ENCODE measurements at places on chromosomes 16 and 17.

GRCh38 chr16:81429045-81429521, 15.5 kb upstream of the CMIP start:
- DNase-seq, result peak; percentile 38

- no peak for DNase-seq
Measured at GRCh38 chr17:14919094-14919493, 346.0 kb downstream of the PMP22 start.

- DNase-seq, result no peak
Measured at GRCh38 chr17:72416054-72416675, 295.3 kb downstream of the SOX9 start.

GRCh38 chr16:15907863-15908478, 19.6 kb upstream of the CEP20 start:
- DNase-seq, result peak; percentile 23

- DNase-seq, result no peak
Measured at GRCh38 chr17:30318155-30318554, 15.7 kb downstream of the TMIGD1 start.

DNA sequence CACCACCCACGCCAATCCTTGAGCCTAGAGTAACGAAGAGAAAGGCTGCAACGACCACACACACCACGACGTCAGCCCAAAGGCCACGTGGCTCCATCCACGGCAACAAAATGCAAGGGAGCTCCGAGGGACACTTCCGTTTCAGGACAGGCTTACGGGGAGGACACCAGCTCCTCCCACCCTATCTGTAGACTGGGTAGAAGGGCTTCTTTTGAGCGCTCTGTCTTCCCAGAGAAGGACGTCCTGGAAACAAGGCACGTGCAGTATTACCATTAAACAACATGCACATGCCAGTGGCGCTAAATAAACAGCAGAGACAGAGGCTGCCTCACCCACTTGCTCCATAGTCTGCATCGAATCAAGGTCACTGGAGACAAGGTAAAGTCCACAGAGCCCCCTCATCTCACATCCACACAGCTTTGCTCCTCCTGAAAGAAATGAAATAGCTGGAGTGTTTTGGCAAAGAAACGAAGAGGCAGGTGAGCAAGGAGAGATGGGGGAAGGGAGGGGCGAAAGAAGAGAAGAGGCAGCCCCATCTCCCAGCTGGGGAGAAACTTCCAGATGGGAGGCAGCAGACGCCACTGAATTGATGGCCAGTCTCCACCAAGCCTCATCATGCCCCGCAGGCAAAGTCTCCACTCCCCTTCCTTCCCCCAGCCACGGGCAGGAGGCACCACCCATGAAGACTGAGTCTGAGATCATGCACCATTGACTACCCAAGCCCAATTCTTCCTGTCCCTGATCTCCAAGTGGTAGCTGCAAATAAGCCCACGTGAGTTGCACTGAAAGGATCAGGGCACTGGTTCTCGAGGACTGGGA, 24.0 kb downstream of the ZFHX3 start:
- DNase-seq, result no peak

DNA sequence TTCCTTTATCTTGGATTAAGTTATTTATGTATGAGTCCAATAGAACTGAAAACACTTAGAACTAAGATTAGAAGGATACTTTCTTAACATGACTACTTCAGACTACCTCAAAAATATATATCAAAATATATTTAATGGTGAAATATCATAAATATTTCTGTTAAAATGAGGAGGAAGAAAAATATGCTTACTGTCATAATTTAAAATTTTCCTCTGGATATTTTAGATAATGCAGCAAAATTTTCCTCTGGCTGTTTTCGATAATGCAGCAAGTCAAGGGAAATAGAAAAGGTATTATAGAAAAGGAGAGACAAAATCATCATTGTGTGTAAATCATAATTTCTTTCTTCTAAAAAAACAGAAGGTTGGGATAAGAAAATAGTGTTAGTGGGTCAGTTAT, 263.3 kb downstream of the HS3ST3A1 start:
- no peak for DNase-seq

- DNase-seq, result no peak
Measured at GRCh38 chr17:57603978-57604377, 141.1 kb downstream of the CCDC182 start.

DNA sequence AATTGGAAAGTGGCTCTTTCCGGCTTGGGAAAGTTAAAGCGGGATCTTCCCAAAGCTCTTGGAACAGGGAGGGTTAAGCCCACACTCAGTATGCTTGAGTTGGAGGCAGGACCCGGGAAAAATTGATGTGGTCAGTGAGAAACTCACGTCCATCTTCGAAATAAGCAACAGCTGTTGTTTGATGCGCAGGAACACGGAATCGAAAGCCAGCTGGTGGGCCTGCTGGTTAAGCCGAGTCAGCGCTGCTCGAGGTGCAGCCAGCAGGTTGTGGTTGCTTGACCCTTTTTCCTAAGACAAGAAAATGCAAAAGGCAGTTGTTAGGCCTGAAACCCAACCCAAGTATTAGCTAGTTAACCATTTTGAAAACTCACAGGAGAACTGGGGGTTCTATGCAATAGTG, 49.4 kb downstream of the COG7 start:
- no peak for DNase-seq

DNA sequence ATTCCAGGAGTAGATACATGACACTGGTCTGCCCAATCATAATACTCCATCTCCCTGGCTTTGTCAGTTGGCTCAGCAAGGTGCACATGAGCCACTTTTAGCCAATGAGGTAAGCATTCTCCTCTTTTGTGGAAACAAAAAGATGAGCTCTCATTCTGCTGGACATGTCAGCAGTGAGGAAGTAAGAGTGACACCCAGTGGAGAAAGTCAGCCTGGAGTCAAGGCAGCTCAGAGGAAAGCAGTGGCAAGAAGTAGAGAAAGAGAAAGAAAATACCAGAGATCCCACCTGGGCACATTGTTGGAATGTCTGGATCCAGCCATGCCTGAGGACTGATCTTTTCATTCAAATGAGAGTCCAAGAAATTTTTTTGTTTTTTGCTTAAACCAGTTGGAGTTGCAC, 496.9 kb upstream of the C16orf82 start:
- no peak for DNase-seq

- DNase-seq, result no peak
Measured at GRCh38 chr16:16015849-16016248, 66.4 kb downstream of the ABCC1 start.

GRCh38 chr17:81035521-81036196, 708 bp downstream of the BAIAP2 start:
- no peak for DNase-seq

GRCh38 chr17:21528031-21528695, 152.0 kb downstream of the KCNJ12 start:
- no peak for DNase-seq

- no peak for DNase-seq
Measured at GRCh38 chr17:78944956-78945355, 19.8 kb upstream of the TIMP2 start.

DNA sequence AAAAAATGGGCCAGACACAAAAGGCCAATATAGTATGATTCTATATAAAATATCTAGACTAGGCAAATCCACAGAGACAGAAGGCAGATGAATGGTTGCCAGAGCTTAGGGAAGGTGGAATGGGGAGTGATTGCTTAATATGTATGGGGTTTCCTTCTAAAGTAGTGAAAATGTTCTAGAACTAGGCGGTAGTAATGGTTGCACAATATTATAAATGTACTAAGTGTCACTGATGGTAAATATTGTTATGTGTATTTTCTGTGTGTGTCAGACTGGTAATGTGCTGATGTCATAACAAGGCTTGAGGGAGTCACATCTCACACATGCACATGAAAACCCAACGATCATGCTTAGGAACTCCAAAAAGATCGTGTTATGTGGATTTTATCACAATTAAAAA, 106.9 kb upstream of the SIAH1 start:
- DNase-seq, result no peak

DNA sequence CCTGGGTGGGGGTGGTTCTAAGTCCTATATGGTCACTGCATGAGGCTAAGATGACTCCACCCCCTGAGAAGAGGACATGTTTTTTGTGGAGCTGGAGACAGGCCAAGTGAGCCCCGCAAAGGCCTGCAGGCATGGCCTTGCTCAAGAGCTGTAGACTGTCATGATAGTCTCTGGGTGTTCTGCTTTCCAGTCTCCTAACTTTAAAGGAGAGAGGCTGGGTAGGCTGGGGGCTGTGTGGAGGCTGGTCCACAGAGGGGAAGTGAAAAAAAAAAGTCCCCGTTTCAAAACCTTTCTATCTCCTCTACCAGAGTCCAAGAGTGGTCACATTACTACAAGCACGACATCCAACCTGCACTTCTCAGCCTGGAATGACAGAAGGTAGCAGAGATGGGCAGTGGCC, 27.1 kb downstream of the CDRT4 start:
- DNase-seq, result no peak

- no peak for DNase-seq
Measured at GRCh38 chr17:37413875-37414519, 7.3 kb downstream of the TADA2A start.

DNA sequence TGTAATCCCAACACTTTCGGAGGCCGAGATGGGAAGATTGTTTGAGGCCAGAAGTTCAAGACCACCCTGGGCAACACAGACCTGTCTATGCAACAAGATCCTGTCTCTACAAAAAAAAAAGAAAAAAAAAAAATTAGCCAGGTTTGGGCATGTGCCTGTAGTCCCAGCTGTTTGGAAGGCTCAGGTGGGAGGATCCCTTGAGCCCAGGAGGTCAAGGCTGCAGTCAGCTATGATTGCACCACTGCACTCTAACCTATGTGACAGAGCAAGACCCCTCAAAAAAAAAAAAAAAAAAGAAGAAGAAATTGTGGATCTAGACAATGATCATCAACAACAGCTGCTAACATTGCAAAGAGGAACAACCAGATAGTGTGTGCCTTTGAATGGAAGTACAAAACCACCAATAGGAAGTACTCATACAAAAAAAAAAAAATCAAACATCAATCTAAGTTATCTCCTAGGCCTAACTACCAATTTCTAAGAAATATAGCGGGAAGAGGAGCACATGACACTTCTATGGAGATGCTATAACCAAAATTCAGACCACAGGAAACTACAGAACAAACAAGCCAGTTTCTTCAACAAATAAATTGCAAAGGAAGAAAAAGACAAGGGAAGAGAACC, 258.7 kb downstream of the MRTFB start:
- DNase-seq, result no peak

- peak; percentile 5 for DNase-seq
Measured at GRCh38 chr17:6755281-6755680, 565 bp upstream of the XAF1 start.

DNA sequence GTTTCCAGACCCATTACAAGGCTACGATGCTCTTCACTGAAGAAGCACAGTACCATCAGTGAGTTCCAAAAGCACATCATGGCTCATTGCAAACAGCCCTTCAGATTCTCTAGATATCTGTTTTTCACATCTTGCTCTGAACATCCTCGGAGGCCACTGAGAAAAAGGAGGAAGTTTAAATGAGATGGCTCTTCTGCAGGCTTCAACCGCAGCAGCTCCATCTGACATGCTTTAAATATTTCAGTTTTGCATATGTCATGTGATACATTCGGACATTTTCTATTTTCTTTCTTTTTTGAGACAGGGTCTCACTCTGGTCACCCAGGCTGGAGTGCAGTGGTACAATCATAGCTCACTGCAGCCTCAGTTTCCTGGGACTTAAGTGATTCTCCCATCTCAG, 396.8 kb downstream of the NPIPA8 start:
- no peak for DNase-seq

DNA sequence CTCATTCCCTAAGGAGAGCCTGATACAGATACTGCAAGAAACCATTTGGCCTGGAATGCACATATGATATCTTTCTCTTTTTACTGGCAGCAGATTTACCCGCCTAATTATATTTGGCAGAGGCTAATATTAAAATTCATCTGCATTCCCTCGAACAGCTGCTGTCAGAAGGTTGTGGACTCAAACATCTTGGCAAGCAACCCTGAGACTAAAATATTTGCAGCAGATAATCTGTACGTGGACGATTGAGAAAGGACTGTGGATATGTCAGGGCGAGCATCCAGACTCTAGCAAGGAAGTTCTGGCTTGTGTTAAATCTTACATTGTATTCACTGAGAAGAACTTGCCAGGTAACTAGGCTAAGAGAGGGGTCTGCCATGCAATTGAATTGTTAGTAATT, 65.2 kb downstream of the SNX20 start:
- no peak for DNase-seq

DNA sequence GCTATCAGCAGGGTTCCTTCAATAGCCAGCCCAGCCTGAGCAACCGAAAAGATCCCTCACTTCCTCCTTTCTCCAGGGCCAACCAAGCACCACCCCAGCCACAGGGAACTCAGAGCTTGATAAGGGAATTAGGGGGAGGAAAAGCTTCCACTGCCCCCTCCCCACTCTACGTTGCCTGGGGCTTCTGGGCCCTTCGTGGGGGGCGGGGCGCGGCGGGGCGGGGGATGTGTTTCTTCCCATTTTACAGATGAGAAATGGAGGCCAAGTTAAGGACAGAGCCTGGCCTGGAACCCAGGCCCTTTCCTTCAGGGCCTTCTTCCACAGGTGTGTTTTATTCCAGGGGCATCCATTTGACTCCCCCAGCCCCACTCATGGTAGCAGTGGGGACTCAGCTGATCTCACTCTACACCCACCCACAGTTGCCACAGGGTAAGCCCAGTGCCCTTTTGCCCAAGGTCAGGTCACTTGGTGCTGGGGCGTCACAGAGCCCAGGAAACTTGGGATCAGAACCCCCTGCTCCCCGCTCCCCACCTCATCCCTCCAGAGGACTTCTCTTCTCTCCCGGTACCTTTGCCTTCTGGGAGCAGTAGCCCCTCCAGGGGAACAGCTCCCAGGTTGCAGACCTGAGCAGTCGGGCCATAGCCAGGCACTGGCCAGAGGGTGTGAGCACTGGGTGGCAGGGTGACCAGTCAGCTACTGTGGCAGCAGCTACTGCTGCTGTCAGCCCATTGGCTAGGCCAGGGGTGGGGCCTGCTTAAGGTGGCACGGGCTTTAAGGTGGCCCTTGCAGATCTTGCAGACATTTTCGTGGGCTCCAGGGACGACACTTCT, at the start of gene LDHD:
LDHD (minus strand) TSS at position 700 of the 830 bp plus-strand sequence; CDS start at position 640, 60 bp downstream.
- DNase-seq, result peak; percentile 83

GRCh38 chr16:525520-526180, 1.9 kb upstream of the CAPN15 start:
- DNase-seq, result peak; percentile 58

DNA sequence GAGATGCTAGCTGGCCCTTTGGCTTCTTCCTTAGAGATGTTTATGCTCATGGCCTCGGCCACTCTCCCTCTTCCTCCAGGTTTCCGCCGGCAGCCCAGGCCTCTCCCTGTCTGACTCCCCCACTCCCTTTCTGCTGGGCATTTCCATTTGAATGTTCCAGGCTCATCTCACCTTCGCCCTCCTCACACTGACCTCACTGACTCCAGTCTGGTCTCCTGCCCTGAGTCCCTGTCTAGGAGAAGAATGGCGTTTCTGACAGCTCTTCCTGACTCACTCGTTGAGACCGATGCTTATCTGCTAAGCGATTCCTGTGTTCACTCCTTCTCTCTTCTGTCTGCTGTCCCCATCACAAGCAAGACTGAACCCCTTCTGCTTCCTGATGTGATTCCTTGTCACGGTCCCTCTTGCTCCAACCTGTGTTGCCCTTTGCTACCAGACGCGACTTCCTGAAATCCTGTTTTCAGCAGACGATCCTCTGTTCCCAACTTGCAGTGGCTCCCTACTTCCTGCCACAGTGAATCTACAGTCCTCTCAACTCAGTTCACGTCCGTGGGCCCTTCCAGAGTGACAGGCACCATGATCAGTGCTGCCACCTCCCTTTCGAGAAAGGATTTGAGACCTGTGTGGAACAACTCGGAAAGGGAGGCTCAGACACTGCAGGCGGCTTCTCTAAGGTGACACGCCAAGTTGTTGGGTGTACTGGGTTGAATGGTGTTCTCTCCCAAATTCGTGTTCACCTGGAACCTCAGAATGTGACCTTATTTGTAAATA, 176.4 kb downstream of the MSI2 start:
- no peak for DNase-seq

Measured in LoVo (cell line).